Neural progenitor cell (in vitro differentiated cells): ENCODE measurements at places on chromosomes 6 and 20. TPM values are rescaled to one million over a fixed set of nuclear protein-coding genes. Genes with fewer than 3 reads are reported as not detected.
A peak's percentile ranks its signal among the peaks of the same experiment; 100 is the strongest.

- no peak for DNase-seq
Measured at GRCh38 chr6:118354641-118355040, 193.5 kb upstream of the PLN start.

The PPP1R14C gene
- total RNA-seq = 0.06 and 0.26 TPM in 2 replicates

GRCh38 chr6:37006793-37007339 is 1.4 kb downstream of the FGD2 start:
- DNase-seq = no peak

The RIMS1 gene
- 2.4 and 2.5 TPM in 2 replicates for total RNA-seq

GRCh38 chr6:30889921-30890645 is 5.8 kb downstream of the DDR1 start:
- DNase-seq = no peak

The RPS6KA2 gene
- 8.2 and 14.3 TPM in 2 replicates for total RNA-seq

DNA sequence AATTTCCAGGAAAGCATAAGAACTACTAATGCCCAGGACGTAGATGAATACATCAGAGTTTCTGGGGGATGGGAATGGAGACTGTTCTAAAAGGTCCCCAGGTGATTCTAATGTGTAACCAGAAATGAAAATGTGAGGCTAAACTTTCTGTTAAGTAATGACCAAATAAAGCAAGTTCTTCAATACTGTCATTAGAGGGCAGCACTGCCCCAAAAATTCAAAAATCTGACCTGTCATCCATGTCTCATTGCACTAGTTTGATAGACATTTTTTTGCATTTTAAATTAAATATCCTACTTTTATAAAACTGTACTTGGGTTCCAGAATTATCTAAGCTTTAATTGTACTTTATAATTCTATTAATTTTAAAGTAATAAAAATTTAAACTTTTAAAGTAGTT is 94.9 kb downstream of the RFX6 start:
- DNase-seq = peak; percentile 56

The ULBP1 gene
- total RNA-seq = 0.11 and 0.40 TPM in 2 replicates

GRCh38 chr6:31114541-31114878 is at the start of gene PSORS1C1:
PSORS1C1 (plus strand) TSS chr6:31114800; CDS start chr6:31129633, 14,833 bp downstream.
- no peak for DNase-seq

DNA sequence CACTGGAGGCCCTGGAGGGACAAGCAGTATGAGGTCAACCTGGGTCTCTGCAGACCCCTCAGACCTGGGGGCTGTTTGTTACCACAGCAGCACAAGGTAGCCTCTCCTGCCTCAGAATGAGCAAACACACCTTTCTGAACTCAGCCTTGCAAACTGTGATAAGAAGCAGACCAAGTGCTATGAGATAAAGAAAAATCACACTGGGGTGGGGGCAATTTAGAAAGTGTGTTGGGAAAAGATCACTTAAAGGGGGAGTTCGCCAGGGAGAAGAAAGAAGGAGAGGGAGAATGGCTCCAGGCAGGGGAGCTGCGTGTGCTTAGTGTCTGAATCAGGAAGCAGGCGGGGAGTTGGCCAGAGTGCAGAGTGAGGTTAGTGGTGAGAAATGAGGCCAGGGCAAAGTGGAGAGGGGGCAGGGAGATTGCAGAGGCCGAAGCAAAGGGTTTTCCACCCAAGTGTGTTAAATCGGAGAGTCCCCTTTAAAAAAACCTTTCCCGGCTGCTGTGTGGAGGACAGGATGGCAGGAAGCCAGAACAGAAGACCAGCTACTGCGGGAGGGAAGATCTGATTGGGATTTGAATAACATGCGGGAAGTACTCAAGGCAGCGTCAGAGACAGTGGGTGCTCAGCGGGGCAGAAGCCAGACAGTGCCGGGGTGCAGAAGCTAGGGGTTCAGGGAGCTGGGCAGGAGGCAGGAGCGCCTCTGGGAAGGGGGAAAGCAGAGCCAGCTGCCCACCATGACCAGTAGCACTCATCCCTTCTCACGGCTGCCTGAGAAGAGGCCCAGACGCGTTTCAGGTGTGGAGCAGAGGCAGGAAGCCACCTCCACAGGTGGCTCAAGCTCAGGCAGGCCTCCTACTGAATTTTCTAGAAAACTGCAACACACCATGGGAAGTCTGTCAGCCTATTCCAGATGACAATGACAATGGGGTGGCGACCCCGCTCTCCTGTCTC is 9.0 kb downstream of the ADA start:
- peak; percentile 29 for DNase-seq

The LAMP5 gene
- 2.6 and 3.2 TPM in 2 replicates for total RNA-seq

DNA sequence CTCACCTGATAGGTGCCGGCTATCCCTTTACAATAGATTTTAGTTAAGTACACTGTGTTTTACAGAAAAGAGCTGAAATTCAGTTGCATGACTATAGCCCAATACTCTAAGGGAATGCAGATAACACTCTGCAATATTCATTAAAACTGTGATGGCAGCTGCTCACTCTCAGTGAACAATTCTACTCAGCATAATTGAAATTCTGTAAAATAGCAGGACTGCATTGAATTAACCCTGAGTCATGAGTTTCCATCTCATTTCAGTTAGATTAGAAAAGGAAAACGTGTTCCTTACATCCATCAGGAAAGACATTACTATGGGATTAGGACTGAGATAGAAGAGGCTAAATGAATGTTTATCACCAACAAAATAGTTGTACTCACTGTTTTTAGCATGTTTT is 613.3 kb upstream of the JAG1 start:
- no peak for DNase-seq

The NNAT gene
- total RNA-seq = 0.37 TPM in 1 of 2 replicates, not detected in the other

- no peak for DNase-seq
Measured at GRCh38 chr6:74853991-74854390, 351.9 kb downstream of the COL12A1 start.

GRCh38 chr6:104281370-104281769 is 578.3 kb downstream of the HACE1 start:
- DNase-seq = no peak

DNA sequence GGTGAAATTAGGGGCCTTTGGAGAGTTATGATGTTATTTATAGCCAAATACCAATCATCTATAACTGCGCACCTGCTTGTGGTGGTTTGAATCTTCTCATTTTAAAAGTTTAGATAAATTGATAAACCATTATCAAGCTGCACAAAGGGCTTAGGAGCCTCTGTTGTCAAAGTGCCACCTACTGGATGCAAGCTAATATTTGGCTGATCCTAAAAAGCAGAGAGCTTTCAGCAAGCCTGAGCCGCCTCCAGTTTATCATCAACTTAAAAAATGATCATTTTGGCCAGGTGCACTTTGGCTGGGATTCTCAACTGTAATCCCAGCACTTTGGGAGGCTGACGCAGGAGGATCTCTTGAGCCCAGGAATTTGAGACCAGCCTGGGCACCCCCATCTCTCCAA is 58.5 kb upstream of the ATXN1 start:
- peak; percentile 20 for DNase-seq

The SLC22A7 gene
- total RNA-seq = not detected in 2 replicates

DNA sequence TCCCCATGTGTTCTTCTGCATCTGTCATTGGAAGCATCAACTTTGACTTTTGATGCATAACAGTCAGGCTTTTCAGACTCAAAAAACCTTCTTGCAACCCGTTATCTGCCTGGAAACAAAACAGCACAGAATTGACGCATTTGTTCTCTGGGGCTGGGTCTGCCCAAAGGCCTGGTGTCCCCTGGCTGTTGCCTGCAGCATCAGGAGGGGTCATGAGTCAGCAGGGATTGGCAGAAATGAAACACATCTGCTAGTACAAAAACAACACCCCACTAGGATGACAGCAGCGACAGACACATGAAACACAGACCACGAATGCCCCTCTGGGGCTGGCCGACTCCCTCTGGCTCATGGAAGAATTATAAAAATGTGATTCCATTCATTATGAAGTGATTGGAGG is 157.6 kb upstream of the INSM1 start:
- DNase-seq = no peak

GRCh38 chr20:2563116-2563515 is 26.7 kb downstream of the TMC2 start:
- DNase-seq = no peak

GRCh38 chr6:12962987-12963386 is 246.4 kb downstream of the PHACTR1 start:
- DNase-seq = no peak

DNA sequence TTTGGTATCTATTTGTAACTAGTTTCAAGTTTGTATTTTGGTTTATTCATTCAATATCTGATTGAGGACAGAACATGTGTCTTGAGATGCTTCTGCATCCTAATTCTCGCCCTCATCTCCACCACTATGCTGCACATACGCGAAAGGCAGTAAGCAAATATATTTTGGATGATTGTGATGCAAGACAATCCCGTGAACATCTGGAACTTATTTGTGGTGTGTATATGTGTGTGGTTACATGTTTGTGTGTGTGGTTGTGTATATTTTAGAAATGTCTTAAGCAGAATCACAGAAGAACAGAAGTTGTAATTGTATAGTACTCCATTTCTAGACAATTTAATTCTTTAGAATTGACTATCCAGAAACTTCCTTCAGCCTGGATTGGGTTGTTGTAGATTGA is 35.1 kb upstream of the RNF144B start:
- DNase-seq = no peak

The FRK gene
- total RNA-seq = 0.11 and 0.15 TPM in 2 replicates

- DNase-seq = no peak
Measured at GRCh38 chr6:47043286-47043685, 1.2 kb upstream of the ADGRF1 start.

The BNIP5 gene
- total RNA-seq = not detected in 2 replicates

The TFEB gene
- total RNA-seq = 0.13 and 0.46 TPM in 2 replicates

DNA sequence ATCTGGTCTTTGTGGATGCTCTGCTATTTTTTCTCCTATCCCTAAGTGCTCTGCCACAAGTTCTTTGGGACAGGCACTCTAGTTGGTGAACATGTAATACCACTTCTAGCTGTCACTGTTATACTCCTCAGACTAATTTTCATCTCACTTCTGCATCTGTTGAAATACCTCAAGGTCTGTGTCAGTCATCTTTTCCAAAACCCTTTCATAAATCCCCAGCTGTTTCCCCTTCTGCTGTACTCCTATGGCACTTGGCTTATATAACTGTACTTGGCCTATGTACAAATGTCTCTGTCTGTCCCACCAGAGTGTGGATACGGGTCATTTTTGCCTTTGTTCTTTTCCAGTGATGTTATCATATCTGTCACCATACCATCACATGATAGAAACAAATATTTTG is 124.2 kb downstream of the FHL5 start:
- no peak for DNase-seq

The TFAP2A gene
- total RNA-seq = 0.39 and 0.65 TPM in 2 replicates

The CRNKL1 gene
- total RNA-seq = 27.9 and 45.0 TPM in 2 replicates

The BTNL2 gene
- total RNA-seq = not detected in 2 replicates

The RAET1L gene
- total RNA-seq = not detected in 2 replicates

GRCh38 chr6:136077834-136078576 is 172.1 kb downstream of the MTFR2 start:
- DNase-seq = no peak

- DNase-seq = no peak
Measured at GRCh38 chr20:50673466-50674137, 17.7 kb downstream of the RIPOR3 start.

- DNase-seq = no peak
Measured at GRCh38 chr6:152218887-152219286, 411.4 kb downstream of the ESR1 start.

The KIF25 gene
- total RNA-seq = 1.2 and 1.5 TPM in 2 replicates

- DNase-seq = no peak
Measured at GRCh38 chr6:139536751-139537617, 162.5 kb upstream of the CITED2 start.
